Erythroblast (primary cell): ENCODE measurements at places on chromosomes 6 and 20.

DNA sequence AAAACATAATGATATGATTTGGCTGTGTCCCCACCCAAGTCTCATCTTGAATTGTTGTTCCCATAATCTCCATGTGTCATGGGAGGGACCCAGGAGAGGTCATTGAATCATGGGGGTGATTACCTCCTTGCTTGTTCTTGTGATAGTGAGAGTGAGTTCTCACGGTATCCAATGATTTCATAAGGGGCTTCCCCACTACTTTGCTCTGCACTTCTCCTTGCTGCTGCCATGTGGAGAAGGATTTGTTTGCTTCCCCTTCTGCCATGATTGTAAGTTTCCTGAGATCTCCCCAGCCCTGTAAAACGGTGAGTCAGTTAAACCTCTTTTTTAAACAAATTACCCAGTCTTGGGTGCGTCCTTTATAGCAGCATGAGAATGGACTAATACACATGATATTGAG is 156.8 kb upstream of the PLCB4 start:
- DNase-seq, result no peak

DNA sequence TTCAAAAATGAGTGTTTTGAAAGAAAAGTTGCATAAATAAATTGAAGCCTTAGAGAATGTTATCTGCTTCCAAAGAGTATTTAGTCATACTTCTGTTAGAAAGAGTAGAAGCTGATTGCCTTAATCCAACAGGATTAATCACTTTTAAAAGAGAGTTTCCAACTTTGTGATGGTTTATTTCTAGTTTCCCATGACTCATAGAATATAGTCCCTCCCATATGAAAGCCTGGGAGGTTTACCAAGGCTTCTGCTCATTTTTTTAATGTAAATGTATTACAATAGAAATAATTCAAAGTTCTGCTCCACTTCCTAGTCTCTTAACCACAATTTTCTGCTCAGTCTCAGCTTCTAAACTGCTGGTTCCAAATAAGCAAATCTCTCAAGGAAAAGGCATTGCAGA is 118.0 kb upstream of the IRAK1BP1 start:
- no peak for DNase-seq

- no peak for DNase-seq
Measured at GRCh38 chr20:2602046-2602735, 50.2 kb upstream of the NOP56 start.

DNA sequence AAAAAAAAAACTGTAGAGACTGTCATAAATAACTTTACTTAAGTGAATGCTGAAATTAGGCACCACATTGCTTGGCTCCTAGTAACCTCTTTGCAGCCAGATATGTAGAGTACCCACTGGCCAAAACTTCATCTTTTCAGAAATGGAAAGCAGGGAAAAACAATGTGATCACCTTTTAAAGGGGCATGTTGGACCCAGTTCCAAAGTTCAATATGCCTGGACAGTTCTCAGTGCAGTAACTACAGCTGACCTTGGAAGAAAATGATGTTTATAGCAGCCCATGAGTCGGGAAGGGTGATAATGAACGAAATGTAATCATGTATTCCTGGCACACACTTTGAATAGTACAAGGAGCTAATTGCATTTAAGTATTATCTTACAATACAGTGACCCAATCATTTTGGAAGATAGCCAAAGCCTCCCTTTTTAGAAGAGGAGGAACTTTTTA is 93.6 kb upstream of the TAB2 start:
- no peak for DNase-seq

DNA sequence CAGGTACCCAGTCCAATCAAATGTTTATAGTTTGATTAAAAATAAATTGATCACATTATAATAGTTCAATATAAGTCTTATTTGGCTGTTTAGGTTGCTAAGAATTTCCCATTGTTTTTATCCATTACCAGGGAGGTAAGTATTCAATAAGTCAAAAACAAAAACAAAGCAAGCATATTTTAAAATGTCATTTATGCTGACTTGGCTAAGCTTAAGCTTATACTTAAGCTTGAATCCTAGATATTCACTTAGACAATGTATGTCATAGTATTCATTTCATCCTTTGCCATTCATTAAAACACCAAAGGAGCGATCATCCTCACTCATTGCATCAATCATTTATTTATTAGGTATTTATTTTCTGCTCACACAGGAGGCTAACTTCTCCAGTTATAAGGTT is 144.9 kb downstream of the PRL start:
- no peak for DNase-seq

DNA sequence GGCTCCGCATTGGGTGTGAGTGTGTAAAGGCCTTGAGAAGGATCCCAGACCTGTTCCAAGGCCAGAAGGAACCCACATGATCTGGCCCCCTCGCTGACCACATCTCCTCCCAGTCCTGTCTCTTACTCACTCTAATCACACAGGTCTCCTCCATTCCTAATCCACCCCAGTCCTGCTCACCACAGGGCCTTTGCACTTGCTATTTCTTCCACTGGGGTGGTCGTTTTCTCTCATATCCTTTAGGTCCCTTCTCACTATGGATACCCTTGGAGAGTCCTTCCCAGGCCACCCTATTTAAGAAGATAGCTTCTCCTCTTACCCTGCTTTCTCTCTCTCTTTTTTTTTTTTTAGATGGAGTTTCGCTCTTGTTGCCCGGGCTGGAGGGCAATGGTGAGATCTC is 65.7 kb downstream of the CD40 start:
- no peak for DNase-seq

DNA sequence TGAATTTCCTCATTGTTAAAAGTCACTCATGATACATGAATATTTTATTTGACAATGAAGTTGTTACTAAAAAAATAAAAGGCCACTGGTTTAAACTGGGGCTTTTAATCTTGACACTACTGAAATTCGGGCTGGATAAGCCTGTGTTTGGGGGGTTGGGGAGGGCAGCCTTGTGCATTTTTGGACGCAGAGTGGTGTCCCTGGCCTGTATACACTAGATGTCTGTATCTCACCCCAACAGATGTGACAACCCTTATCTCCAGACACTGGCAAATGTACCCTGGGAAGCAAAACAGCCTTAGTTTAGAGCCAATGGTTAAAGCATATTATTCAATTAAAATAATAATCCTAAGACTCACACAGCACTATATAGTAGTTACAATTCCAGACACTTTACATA is 24.8 kb downstream of the MAN1A1 start:
- peak; percentile 94 for DNase-seq
